ENCODE measurements at places on chromosomes 12 and 14. TPM values are rescaled to one million over a fixed set of nuclear protein-coding genes. Genes with fewer than 3 reads are reported as not detected.
A peak's percentile ranks its signal among the peaks of the same experiment; 100 is the strongest.

- no peak for ATAC-seq
Measured at GRCh38 chr12:50589650-50590435, 85.1 kb downstream of the DIP2B start.

Gene KRT75
- total RNA-seq: 0.09 TPM

DNA sequence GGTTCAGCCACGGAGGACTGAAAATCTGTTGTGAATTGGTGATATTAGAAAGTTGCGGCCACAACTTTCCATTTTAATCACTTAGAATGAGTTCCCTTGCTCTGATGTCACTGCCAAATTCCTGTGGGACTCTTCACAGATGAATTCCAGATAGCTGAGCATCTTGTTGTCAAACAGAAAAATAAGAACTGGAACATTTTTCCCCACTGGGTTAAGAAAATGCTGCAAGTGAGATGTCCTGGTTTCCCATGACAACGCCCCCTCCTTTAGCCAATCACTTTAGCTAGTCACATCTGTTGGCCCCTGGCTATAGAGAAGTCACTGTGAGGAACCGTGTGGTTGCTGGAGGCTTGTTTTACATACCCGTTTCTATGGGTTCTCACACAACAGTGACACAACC is 135.9 kb downstream of the KTN1 start:
- ATAC-seq: peak; percentile 99

Gene SLCO1C1
- 1.00 TPM for total RNA-seq
